ENCODE measurements at places on chromosomes 12 and 14.

- DNase-seq = peak; percentile 93
These were observed 11.6 kb upstream of the FOXN3 start for GRCh38 chr14:89428546-89429198.

- DNase-seq = no peak
These were observed 9.7 kb downstream of the MMAB start for GRCh38 chr12:109563291-109564284.

GRCh38 chr12:79125358-79125757, 260.8 kb downstream of the SYT1 start:
- no peak for DNase-seq

GRCh38 chr12:75564398-75564797, 53.0 kb upstream of the KRR1 start:
- peak; percentile 69 for DNase-seq

GRCh38 chr14:52895000-52895399, 55.9 kb downstream of the FERMT2 start:
- no peak for DNase-seq

DNA sequence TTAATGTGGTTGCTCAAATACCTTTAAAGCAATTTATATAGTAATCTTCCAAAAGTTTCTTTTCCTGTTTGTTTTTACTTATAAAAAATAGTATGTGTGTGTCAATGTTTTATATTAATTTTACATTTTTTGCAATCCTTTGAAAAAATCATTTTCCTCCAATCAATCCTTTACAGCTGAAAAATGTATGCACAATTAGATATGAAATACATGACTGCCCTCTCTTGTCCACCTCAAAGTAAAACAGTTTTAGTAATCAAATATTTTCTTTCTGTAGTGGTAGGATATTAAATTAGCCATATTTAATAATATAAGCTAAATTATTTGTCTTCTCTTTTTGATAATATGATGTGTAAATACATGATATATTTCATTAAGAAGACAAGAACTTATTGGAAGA, 269.9 kb downstream of the ADAMTS20 start:
- DNase-seq = peak; percentile 74

DNA sequence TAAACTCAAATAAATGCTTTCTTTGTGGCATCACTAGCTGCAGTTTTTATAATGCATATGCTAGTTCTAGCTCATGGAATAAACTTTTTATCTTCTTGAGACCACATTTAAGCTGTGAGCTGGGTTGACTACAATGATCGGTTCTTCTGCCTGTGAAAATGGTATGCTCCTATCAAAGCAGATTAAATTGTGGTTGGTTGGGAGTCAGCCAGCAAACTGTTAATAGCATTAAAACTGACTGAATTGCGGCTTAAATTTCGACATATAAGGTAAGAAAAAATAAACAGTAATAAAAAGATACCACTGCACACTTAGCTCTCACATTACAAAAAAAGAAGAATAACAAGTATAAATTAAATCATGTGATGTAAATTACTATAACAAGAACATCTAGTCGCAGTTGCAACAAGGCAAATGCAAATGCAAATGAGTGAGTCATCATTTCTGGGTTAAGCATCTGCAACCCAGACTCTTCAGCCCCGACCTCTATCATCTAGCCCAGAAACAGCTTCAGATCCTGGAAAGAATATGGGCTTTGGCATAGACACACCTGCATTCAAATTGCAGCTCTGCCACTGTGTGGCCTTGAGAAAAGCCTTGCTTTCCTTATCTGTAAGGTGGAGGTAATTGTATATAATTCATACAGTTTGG, 19.8 kb upstream of the DHRS7 start:
- DNase-seq = no peak

- no peak for DNase-seq
These were observed 626.0 kb upstream of the SEL1L start for GRCh38 chr14:82159624-82160023.

- no peak for DNase-seq
These were observed 574.1 kb downstream of the SLC16A7 start for GRCh38 chr12:60169904-60170303.

DNA sequence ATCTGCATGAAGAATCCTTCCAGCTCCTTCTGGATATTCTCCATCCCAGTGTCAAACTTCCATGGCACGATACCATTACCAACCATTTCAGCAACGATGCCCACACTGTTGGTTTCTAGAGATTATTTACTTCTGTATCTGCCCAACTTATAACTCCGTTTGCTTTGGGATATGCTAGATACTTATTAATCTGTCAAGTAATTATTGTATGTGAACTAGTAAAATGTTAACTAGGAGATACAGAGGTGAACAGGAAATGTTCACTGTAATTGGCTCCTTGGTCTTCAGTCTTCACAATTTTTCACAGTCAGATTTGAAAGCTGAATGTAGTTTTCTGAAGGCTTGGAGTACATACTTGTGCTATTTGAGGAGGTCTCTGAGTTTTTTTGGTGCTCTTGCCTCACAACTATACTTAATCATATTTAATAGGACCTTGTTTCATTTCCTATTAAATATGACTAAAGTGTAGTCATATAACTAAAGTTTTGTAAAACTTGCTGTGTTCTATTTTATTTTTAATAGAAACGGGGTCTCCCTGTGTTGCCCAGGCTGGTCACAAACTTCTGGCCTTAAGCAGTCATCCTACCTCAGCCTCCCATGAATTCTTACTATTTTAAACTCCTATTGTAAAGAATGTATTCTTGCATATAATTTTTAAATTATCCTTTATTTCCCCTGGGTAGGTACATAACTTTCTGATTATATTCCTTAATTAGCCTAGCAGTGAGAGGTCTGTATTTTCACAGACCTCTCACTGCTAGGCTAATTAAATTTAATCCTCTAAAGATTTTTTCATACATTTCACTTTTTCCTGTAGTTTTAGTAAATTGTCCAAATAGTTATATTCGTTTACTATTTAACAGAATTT, 79.7 kb downstream of the FGD4 start:
- no peak for DNase-seq

Measured in tongue (tissue), 3 donors.